K562 (cell line): ENCODE measurements at places on chromosomes 3 and 15. TPM values are rescaled to one million over a fixed set of nuclear protein-coding genes. Genes with fewer than 3 reads are reported as not detected.
A peak's percentile ranks its signal among the peaks of the same experiment; 100 is the strongest.

DNA sequence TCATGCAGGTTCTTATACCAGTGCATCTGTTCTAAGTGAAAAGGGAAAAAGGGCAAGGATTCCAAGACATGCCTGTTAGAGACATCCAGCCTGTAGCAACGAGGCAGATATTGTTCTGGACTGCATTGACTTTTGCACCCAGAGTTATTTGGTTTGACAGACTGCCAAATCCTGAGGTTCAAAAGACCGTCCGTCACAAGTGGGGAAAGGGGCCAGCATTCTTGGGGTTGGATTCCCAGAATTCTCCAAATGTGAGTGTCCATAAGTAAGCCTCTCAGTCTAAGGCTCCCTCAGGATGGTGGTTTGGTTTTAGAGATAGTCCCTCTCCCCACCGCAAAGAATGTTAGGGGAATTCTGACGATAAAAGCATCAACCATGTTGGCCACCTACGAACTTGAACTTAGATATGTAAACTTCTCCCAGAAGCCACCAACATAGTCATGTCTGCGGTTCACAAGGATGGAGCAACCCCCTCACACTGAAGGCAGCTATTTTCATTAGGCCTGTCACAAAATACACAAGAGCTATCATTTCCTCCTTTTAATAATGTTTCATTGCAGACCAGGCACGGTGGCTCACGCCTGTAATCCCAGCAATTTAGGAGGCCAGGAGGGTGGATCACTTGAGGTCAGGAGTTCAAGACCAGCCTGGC is 13.6 kb upstream of the LACTB start:
- no peak for DNase-seq

DNA sequence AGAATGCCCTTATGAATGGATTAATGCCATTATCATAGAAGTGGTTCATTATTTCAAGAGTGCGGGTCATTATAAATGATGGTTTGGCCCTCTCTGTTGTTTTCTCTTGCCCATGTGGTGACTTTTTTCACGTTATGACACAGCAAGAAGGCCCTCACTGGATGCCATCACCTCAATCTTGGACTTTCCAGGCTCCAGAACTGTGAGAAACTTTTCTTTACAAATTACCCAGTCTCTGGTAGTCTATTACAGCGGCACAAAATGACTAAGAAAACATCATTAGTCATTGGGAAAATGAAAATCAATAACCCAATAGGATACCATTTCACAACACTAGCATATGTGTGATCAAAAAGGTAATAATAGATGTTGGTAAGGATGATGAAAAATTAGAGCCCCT is 119.0 kb upstream of the LPP start:
- no peak for DNase-seq

DNA sequence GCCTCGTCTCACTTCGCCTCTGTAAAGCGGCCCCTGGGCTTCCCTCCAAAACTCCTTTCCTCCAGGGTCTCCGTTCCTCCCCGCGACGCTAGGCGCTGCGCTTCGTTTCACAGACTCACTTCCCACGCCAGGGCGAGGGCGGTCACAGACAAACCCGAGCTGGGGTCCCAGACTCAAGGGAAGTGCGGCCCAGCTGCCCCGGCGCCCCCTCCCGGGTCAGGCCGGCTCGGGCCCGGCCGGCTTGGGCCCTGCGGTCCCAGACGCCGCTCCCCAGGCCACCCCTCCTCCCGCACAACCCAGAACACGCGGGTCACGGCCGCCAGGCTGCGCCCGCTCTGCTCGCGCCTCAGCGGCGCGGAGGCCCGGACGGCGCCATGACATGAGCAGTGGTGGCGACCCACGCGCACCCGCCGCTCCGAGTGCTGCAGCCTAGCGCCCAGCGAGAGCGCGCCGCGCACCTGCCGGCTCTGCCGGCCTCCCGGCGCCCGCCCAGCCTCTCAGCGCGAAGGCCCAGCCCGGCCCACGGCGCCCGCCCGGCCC is 547 bp downstream of the NUP210 start:
- DNase-seq = peak; percentile 68

DNA sequence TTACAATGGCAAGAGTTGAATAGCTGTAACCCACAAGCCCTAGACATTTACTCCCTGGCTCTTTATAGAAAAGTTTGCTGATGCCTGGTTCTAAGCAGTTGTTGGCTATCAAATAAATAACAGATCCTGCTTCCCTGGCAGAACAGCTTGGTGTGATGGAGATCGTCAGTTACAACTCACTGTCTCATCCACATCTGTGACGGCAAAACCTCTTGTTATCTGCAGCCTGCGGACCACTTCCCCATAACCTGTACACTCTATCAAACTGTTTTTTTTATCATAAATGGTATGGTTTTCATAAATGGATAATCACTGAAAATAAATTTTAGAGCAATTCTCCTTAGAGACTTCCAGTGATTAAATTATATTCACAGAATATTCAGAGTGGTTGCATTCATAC is 14.1 kb downstream of the ZDHHC3 start:
- no peak for DNase-seq

DNA sequence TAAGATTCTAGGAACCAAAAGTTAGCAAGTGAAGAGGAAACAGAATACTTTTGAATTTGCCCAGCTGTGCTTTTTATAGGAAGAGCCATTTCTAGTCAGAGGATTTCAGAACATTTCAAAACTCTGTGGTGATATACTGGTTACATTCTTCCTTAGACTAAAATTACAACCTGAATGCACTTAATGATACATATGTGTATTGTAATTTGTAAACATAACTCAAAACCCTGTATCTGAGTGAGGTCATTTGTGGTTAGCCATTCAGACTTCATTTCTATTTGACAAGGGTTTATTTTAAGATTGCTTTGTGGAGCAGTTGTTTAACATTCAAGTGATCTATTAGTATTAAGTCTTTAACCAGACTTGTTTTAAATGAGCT is 59.4 kb upstream of the TRIM71 start:
- no peak for DNase-seq

GRCh38 chr3:43096761-43097160 is 9.1 kb downstream of the POMGNT2 start:
- no peak for DNase-seq

DNA sequence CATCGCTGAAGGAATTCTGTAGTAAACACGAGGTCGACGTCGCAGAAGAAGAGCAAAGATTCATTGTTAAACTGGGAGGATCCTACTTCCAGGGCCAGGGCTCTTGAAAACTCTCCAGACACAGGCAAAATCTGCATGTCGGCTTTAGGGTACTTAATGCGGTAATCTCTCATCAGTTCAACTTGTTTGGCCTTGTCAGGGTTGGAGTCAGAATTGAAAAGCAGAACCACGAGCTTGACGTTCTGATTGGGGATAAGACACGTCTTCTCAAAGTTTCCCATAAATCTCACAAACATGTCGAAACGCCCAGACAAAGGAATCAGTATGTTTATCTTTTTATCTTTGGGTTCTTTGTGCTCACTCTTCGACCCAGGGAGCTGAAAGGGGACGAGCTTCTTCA is 74.0 kb downstream of the CHSY1 start:
- DNase-seq = no peak

Gene CHRD
- total RNA-seq = 0.63 and 1.3 TPM in 2 replicates
